ENCODE measurements at places on chromosomes 12 and 14.

DNA sequence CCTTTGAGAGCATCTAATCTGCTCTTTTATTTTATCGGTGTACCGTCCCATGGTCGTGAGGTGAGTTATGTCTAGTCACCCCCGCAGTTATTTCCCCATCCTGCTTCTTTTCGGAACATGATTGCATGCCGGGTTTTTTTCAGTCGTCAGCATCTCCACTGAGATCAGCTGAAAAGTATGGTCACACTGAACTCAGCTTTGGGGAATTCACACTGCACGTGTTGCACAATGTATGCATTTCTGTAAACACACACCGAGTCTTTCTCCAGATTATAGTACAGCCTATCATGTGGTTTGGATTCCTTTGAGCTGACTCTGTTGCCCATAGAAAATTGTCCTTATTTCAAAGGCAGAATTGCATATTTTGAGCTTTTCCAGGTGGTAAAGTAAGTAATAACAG lies 24.6 kb downstream of the PLXNC1 start:
- DNase-seq: no peak

DNA sequence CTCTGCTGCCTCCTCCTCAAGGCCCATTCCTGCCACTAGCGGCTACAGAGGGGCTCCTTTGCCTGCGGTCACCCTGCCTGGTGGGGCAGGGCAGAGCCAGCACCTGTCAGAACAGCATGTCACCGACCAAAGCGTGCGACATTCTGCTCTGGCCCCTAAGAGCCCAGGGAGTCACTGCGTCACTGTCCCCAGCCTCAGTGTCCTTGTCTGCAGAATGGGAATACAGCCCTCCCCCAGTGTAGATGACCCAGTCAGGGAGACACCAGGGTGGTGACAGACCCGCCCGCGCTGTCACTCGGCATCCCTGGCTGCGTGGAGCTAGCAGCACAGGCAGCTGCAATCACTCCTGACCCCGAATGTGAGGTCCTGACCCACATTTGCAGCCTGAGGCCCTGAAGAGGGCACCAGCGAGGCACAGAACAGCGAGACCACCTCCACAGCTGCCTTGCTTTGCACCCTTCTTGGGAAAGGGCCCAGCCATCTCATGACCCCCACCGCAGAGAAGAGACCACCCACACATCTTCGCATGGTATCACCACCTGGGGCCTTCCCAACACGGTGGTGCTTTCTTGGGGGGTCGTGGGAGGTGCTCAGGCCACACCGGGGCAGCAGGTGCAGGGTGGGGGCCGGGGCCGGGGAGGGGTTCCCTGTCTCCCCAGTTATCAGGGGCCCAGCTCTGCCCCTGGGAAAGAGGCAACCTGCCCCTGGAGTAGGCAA lies 2.5 kb downstream of the AHNAK2 start:
- no peak for DNase-seq

DNA sequence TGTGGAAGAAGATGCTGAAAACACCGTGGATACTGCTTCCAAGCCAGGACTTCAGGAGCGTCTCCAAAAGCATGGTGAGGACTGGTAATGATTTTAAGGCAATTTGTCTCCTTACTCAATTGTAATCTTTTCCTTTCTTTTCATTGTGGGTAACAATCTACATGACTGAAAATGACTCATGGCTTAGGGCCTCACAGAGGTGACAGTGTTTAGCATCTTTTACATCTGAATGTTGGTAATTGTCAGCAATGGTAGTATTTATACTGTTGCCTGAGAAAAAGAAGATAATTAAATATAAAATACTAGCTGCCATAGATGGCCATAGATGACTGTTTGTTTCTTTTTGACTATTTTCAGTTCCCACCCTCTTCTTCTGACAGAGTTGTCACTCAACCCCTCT lies 31.6 kb downstream of the TULP3 start:
- no peak for DNase-seq

GRCh38 chr14:43706900-43707299 lies 800.2 kb downstream of the FSCB start:
- DNase-seq: no peak
